IMR-90 (cell line): ENCODE measurements at places on chromosomes 12 and 14. TPM values are rescaled to one million over a fixed set of nuclear protein-coding genes. Genes with fewer than 3 reads are reported as not detected.

GRCh38 chr14:99183716-99184115 lies 88.3 kb downstream of the BCL11B start:
- no peak overlapping the region for H3K4me3 ChIP-seq
- H3K36me3 ChIP-seq: no peaks in the 10 kb centered on the region
- no peak overlapping the region for H3K27ac ChIP-seq
- no peaks in the 10 kb centered on the region for H3K27me3 ChIP-seq
- H3K4me1 ChIP-seq: no peaks in the 10 kb centered on the region
- no peak for DNase-seq

DNA sequence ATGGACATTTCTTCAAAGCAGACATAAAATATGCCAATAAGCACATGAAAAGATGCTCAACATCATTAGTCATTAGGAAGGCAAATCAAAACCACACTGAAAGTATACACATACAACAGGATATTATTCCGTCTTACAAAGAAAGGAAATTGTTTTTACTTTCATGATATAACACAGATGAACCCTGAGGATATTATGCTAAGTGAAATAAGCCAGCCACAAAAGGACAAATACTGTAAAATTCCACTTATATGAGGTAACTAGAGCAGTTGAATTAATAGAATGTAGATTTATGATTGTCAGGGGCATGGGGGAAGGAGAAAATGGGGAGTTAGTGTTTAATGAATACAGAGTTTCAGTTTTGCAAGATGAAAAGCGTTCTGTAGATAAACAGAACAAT lies 4.2 kb downstream of the ACYP1 start:
- no peaks in the 10 kb centered on the region for H3K27me3 ChIP-seq
- H3K4me1 ChIP-seq: peaks cover 4% of the 10 kb centered on the region; the same call in 1 of the 2 replicates
- peak; percentile 26 for DNase-seq
- no peak overlapping the region for H3K4me3 ChIP-seq

Gene JPH4
- total RNA-seq: not detected in 2 replicates

DNA sequence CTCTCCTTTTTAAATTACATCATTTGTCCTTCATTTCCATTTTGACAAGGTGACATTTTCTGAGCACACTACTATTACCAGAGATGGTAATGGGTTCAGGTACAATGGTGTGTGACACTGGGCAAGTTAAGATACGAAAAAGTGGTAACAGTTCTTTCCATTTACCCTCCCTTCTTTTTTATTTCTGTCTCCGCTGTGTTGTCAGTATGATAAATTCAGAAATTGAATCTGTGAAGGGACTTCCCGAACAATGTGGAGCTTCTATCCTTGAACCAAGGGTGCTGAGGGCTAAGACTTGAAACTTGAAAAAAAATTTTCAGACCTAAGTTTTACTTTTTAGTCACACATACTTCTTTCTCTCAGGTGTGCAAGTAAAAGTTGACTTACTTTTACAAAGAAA lies 103.7 kb downstream of the ERC1 start:
- no peaks in the 10 kb centered on the region for H3K27me3 ChIP-seq
- H3K27ac ChIP-seq: no peak overlapping the region
- H3K4me3 ChIP-seq: no peak overlapping the region
- no peaks in the 10 kb centered on the region for H3K36me3 ChIP-seq
- peaks cover 4% of the 10 kb centered on the region; the same call in 1 of the 2 replicates for H3K4me1 ChIP-seq

GRCh38 chr14:106013879-106014376 lies 487.5 kb downstream of the TMEM121 start:
- H3K4me3 ChIP-seq: no peak overlapping the region
- no peaks in the 10 kb centered on the region for H3K4me1 ChIP-seq
- H3K36me3 ChIP-seq: no peaks in the 10 kb centered on the region
- no peak for DNase-seq
- H3K27ac ChIP-seq: no peak overlapping the region
